Tongue (tissue), 3 donors: ENCODE measurements at places on chromosomes 7 and 10. TPM values are rescaled to one million over a fixed set of nuclear protein-coding genes. Genes with fewer than 3 reads are reported as not detected.

DBF4 gene
- total RNA-seq, result 15.9 TPM

AZGP1 gene
- 51.0 TPM for total RNA-seq

ZDHHC6 gene
- 29.6 TPM for total RNA-seq

ASL gene
- total RNA-seq, result 9.8 TPM

PDE6C gene
- not detected for total RNA-seq

SPDYE6 gene
- not detected for total RNA-seq

HDAC9 gene
- total RNA-seq, result 56.2 TPM

MYL10 gene
- 20.9 TPM for total RNA-seq

CUZD1 gene
- 0.31 TPM for total RNA-seq

MMRN2 gene
- total RNA-seq, result 53.6 TPM

XPNPEP1 gene
- 68.7 TPM for total RNA-seq

GPR158 gene
- total RNA-seq, result 0.10 TPM

MYL7 gene
- total RNA-seq, result not detected

ZPBP gene
- total RNA-seq, result not detected
